ENCODE measurements at places on chromosomes 6 and 20. TPM values are rescaled to one million over a fixed set of nuclear protein-coding genes. Genes with fewer than 3 reads are reported as not detected.

Gene MAK
- polyA plus RNA-seq = 0.03 TPM

Gene CEP43
- 7.8 TPM for polyA plus RNA-seq

Gene CYP24A1
- polyA plus RNA-seq = not detected

Gene DCDC2
- not detected for polyA plus RNA-seq

Gene PIM1
- 17.2 TPM for polyA plus RNA-seq

GRCh38 chr6:170462366-170463020, 90.6 kb downstream of the PSMB1 start:
- DNase-seq = no peak
- H3K4me3 ChIP-seq = no peak overlapping the region
- no peaks in the 10 kb centered on the region for H3K4me1 ChIP-seq
- no peak overlapping the region for H3K27ac ChIP-seq
- no peaks in the 10 kb centered on the region for H3K36me3 ChIP-seq

DNA sequence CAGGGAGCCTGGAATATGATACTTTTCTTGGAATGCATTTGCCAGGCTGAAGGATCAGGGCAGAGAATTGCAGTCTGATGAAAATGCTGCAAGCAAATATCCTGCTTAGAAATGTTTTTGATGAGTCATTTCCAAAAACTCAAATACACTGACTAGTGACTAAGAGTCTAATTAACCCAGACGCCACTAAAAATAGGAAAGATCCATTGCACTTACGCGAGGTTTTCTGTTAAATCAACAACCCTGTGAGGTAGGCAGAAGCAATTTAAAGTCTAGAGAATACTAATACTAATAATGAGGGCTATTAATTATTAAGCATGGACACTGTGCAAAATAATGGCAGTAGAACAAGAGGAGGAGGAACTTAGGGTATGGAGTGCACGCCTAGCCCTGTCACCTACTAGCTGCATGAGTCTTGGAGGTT, 130.1 kb upstream of the DOK5 start:
- no peak for DNase-seq
- H3K4me3 ChIP-seq = no peak overlapping the region
- H3K36me3 ChIP-seq = no peaks in the 10 kb centered on the region
- no peaks in the 10 kb centered on the region for H3K4me1 ChIP-seq

- no peak overlapping the region for H3K4me3 ChIP-seq
- no peaks in the 10 kb centered on the region for H3K27me3 ChIP-seq
- H3K4me1 ChIP-seq = no peaks in the 10 kb centered on the region
- DNase-seq = no peak
Observed at GRCh38 chr20:33027769-33028751, 3.4 kb upstream of the BPIFB6 start.

- no peaks in the 10 kb centered on the region for H3K4me1 ChIP-seq
- no peaks in the 10 kb centered on the region for H3K36me3 ChIP-seq
- H3K27me3 ChIP-seq = no peaks in the 10 kb centered on the region
- DNase-seq = no peak
Observed at GRCh38 chr6:3587660-3588059, 130.8 kb upstream of the SLC22A23 start.

DNA sequence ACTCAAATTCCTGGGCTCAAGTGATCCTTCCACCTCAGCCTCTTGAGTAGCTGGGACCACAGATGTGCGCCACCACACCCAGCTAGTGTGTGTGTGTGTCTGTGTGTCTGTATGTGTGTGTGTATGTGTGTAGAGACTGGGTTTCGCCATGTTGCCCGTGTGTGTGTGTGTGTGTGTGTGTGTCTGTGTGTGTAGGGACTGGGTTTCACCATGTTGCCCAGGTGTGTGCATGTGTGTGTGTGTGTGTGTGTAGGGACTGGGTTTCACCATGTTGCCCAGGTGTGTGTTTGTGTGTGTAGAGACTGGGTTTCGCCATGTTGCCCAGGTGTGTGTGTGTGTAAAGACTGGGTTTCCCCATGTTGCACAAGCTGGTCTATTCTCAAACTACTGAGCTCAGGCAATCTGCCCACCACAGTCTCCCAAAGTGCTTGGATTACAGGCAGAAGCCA, 28.3 kb downstream of the CDK5RAP1 start:
- H3K36me3 ChIP-seq = peaks cover 4% of the 10 kb centered on the region
- no peaks in the 10 kb centered on the region for H3K4me1 ChIP-seq
- H3K4me3 ChIP-seq = no peak overlapping the region
- no peak overlapping the region for H3K27ac ChIP-seq
- DNase-seq = no peak

- H3K27me3 ChIP-seq = no peaks in the 10 kb centered on the region
- DNase-seq = peak; percentile 12
- no peaks in the 10 kb centered on the region for H3K36me3 ChIP-seq
- H3K4me1 ChIP-seq = peaks cover 2% of the 10 kb centered on the region
Observed at GRCh38 chr6:157244780-157245179, 78.5 kb downstream of the TMEM242 start.

DNA sequence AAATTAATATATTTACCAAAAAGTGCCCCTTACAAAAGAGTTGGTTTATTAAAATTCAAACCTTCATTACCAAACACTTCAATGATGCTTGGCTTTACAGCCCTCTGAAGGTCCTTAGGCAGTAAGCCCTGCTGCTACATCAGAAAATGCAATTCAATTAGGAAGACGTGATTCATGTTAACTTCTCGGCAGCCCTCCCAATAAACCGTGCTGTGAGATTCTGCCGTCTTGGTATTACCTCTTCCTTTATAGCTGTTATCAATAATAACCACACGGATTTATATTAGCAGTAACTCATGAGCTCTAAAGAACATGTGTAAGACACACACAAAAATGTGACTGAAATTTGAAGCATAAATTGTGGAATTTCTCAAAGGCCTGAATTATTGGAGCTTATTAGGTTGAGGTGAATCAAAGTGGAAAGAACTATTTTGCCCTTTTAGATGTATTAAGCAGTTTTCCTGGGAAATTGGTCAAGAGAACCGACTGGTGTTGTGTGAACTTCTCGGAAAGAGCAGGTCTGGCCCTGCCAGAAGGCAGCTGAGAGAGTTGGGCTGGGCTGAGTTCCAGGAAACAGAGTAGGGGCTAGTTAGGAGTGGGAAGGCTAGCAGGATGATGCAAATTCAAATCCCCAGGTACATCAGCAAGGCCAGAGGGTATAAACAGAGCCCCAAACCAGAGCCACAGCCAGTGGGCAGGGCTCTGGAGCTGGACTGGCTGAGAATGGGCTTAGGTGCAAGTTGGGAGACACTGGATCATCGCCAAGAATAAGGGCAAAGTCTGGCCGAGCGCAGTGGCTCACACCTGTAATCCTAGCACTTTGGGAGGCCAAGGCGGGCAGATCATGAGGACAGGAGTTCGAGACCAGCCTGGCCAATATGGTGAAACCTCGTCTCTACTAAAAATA, 33.1 kb downstream of the FGD2 start:
- no peak overlapping the region for H3K27ac ChIP-seq
- no peaks in the 10 kb centered on the region for H3K27me3 ChIP-seq
- no peaks in the 10 kb centered on the region for H3K4me1 ChIP-seq
- no peak overlapping the region for H3K4me3 ChIP-seq
- no peaks in the 10 kb centered on the region for H3K36me3 ChIP-seq
- peak; percentile 76 for DNase-seq

- no peak overlapping the region for H3K4me3 ChIP-seq
- H3K4me1 ChIP-seq = no peaks in the 10 kb centered on the region
- no peaks in the 10 kb centered on the region for H3K36me3 ChIP-seq
- H3K27ac ChIP-seq = no peak overlapping the region
Observed at GRCh38 chr6:170231293-170232185, 59.3 kb downstream of the DLL1 start.

DNA sequence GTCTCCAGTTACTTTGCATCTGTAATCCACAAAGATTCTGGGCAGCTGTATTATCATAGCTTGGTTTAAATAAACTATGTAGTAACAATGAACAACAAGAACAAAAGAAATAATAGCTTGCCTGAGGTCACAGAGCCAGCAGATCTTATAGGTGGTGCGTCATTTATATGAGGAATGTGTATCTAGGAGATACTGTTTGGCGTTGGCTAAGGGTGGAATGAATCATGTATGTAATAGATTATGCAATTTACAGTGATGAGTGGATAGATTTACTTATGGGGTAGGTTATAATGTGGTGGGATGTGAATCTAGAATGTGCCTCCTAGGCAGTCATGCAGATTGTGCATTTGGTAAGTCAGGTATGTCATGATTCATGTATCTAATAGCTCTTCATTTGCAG, 42.8 kb downstream of the HNF4A start:
- no peak overlapping the region for H3K27ac ChIP-seq
- H3K4me1 ChIP-seq = no peaks in the 10 kb centered on the region
- DNase-seq = no peak
- no peaks in the 10 kb centered on the region for H3K36me3 ChIP-seq
- no peak overlapping the region for H3K4me3 ChIP-seq
- no peaks in the 10 kb centered on the region for H3K27me3 ChIP-seq

DNA sequence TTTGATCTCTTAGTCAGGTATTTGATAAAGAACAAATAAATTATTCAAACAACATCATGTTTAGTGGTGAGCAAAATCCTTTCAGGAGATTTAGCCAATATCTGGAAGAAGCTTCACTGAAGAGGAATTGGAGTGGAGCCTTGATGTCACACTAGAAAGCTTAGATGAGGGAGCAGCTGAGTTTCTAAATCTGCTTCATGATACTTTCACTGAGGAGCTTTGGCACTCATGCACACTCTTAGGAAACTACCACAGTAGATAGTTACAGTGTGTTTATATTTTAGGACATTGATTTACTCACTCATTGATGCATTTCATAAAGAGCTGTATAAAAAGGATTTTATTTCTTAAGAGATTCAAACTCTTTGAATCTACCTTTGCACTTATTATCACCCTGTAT, 366.2 kb upstream of the BTBD3 start:
- H3K27me3 ChIP-seq = no peaks in the 10 kb centered on the region
- H3K27ac ChIP-seq = no peak overlapping the region
- no peak for DNase-seq
- no peaks in the 10 kb centered on the region for H3K36me3 ChIP-seq
- H3K4me3 ChIP-seq = no peak overlapping the region
